Glutamatergic neuron (in vitro differentiated cells): ENCODE measurements at places on chromosomes 16 and 17.
A peak's percentile ranks its signal among the peaks of the same experiment; 100 is the strongest.

DNA sequence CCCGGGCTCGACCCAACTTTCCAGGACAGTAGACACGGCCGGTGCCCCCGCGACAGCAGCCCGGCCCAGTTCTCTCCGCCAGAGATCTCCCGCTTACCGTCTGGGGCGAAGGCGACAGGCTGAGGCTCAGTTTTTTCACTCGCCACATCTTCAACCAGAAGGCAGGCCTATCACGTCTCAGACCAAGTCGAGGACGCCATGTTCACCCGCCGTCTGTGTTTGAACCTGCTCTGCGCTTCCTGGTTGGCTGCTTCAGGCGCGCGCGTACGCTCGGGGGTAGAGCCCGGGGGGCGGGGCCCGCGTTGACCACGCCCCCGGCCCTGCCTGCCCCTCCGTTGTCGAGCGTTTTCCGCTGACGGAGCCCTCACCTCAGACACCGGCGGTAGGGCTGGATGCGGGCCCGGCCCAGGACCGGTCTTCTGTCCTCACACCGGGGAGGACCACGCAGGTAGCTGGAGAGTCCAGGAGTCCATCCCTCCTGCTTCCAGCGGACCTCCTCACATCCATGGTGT is at the start of gene SPAG5:
Gene SPAG5 (minus strand): TSS at position 227 of the 512 bp plus-strand sequence. CDS start 79 bp downstream, at position 148.
- peak; percentile 95 for DNase-seq

GRCh38 chr17:45370949-45371413 is 54.2 kb upstream of the MAP3K14 start:
- DNase-seq, result no peak

DNA sequence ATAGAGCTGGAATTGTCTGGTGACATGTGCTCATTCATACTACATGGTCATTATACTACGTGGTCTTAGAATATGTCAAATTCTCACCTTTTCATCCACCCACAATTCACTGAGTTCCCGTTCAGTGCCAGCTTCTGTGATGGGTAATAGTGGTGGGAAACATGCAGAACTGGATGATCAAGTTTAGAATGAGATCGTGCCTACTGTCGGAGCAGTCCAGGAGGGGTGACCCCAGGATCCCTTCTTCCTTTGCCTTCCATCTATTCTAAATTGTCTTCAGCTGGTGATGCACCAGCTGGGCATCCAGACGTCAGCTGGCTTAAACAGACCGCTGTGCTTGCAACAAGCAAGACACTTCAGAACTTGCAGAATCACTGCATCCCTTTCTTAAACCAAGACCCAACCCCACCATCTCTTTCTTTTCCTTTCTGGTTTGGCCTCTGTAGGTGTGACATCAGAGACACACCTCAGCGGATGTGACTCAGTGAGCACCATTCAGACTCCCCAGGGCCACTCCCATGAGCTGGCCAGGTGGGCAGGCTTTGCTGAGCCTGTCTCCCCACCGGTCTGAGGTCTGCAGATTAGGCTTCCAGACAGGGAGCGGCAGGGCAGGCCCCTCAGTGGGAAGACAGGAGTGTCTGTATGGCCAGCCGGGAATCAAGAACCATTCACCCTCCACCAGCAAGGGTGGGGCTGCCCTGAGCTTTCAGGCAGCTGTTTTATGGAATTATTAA is 18.1 kb downstream of the C17orf100 start:
- no peak for DNase-seq

- DNase-seq, result no peak
Observed at GRCh38 chr17:39171933-39172332, 6.0 kb upstream of the ARL5C start.

GRCh38 chr17:17819561-17819995 is 17.2 kb downstream of the SREBF1 start:
- peak; percentile 63 for DNase-seq

GRCh38 chr16:13378151-13378550 is 476.8 kb downstream of the SHISA9 start:
- DNase-seq, result no peak

DNA sequence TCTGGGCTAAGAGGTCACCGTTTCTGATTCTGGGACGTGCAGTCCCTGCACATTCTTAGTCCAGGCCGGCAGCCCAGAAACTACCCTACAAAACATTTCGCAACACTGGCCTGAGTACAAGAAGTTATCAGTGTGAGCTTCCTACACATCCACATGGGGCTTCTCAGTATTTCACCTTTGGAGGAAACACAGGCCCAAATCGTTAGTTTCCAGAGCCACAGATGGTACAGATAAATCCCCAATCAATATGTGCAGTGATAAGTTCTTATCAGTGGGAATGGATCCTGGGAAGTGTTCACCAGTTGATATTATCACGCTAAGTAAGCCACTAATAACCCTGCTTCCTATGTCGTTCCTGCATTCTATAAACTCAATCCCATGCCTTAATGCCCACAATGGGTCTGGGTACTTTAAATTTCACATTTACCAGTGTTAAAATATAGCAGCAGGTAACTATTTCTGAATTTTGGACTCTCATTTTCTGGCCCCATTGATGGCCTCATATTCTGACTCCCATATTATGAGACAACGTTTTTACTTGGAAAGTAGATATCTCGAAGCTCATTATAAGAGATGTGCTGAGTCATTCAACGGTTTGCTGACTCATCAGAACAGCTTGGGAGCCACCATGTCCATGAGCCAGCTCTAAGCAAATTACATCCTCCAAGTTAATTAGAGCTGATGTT is 370.2 kb upstream of the MAF start:
- DNase-seq, result no peak

- DNase-seq, result no peak
Observed at GRCh38 chr17:38441429-38442061, 13.3 kb downstream of the ARHGAP23 start.

DNA sequence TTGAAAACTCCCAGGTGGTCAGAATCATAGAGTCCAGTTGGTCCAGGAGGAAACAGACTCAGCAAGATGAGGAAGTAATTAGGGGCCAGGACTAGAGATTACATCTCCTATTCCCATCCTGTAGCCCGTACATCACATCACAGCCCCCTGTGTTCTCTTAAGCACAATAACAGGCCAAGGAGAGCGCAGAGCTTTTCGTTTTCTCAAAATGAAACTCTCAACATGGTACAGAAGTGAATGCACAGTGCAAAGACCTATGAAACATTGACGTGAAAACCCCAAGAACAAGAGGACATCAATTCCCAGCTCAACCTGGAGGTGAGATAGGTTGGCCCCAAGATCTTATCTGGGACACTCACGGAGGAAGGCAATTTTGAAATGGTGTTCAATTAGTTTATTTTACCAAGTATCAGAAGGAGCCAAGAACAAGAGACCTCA is 9.0 kb downstream of the PIK3R5 start:
- DNase-seq, result no peak

DNA sequence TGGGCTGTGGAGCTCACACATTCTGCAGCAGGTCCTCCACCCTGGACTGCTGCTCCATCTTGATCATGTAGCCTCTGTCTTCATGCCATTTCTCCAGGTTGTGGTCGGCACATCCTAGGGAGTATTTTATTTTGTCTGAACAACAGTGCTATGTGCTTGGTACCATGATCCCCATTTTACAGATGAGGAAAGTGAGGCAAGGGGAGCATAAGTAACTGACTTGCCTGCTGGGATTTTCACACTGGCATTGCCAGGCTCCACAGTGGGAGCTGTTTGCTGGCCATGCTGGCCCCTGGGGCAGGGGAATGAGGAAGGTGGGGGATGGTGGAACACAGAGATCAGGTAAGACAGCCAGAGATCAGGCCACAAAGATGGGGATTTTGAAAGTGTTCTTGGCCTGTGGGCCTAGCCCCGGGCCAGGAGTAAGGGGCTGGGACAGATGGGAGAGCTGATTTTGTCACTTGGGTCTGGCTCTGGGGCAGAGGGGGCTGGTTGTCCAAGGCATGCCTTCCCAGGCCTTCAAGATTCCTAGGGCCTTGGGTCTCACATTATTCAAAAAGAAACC is 9.3 kb upstream of the ZNF500 start:
- no peak for DNase-seq

- no peak for DNase-seq
Observed at GRCh38 chr17:67696347-67696746, 21.4 kb upstream of the NOL11 start.

DNA sequence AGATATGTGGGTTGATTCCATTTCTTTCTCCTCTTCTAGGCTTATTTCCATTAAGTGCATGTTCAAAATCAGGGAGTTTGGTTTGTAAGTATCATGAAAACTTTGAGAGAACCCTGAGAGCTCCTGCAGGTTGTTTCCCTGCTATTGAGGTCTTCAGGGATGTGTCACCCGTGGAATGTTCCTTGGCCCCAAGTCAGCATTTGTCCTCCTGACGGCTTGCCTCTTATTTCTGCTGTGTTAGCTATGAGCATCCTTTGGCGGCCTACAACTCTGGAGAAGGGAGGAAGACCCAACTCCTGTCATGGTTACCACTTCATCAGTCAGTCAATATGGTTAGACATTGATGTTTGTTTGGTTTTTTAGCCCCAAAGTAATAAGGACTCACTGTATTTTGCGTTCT is 180.8 kb downstream of the FTO start:
- no peak for DNase-seq

GRCh38 chr17:58614859-58615459 is 76.9 kb downstream of the TEX14 start:
- DNase-seq, result no peak

GRCh38 chr17:8574687-8575086 is 55.8 kb downstream of the MYH10 start:
- no peak for DNase-seq

DNA sequence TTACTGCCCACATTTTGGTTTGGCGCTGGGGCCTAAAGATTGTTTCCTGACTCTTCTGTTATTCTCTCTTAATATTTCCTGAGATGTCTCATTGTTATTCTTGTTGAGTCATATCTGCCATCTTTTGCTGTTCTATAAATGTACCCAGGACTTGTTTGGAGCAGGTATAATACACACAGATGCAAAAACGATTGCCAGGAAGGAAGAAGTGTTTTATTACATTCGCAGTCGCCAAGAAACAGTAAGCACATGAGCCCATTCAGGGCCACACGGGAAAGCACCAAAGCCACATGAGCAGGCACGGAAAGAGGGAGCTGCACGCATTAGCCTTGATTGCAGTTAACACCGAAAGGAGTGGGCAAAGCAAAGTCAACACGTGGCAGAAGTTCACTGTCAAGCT is 70.2 kb downstream of the ARHGAP44 start:
- no peak for DNase-seq

GRCh38 chr16:2451851-2452320 is 8.0 kb upstream of the TEDC2 start:
- peak; percentile 58 for DNase-seq

DNA sequence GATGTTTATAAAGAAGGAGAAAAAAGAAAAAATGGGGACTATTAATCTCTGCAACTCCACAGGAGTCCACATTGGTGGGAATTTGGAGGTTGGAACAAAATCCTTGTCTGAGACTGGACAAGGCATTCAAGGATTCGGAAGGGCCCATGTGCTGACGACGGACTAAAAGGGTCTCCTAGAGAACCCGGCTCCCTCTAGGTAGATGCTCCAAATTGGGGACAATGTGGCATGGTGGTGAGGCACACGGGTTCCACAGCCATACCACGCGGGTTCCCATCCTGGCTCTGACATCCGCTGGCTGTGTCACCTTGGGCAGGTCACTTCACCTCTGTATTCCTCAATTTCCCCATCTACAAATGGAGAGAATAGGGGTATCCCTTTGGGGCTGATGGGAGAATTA is 227.4 kb downstream of the C16orf78 start:
- no peak for DNase-seq

DNA sequence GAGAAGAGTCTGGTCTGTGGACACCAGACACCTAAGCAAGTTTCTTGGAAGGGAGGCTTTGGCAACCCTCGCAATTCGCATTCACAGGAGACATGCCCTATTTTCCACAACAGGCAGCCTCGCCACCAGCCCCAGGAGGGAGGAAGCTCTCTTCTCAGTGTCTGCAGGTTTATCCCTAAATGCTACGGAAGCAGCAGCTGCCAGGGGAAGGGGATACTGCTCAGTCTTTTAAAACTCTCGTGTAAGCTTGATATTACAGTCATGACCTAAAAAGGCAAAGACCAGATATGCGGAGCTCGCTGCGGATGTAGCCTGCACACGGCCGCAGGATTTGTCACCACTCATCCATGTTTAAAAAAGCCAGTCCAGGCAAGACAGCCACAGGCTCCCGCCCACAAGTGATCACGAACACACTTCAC is 159.2 kb upstream of the RPH3AL start:
- no peak for DNase-seq

DNA sequence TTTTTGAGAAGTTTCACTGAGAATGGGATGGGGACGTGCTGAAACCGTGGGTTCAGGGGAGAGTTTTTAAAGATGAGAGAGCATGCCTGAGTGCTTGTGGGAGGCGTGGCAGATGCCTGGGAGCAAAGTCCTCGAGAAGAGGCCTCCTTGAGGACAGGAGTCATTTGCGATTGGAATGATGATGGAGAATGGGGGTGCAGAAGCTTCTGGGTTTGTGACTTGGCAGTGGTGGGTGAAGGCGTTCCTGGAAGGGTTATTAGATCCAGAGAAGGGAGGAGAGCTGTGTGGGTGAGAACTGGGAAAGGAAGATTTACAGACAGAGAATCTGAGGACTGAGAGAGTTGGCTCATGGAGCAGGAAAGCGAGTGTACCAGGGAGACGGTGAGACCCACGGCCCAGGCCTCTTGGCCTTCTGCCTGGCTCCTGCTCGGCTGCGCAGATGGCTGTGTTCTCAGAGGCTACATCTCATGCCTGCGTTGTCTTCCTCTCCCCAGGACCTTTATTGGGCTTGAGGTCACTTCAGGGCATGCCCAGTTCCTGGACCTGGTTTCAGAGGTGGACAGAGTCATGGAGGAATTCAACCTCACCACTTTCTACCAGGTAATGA is 8.6 kb upstream of the MMP15 start:
- peak; percentile 4 for DNase-seq
